ENCODE measurements at places on chromosomes 6 and 20.

- DNase-seq, result no peak
These were observed 13.4 kb upstream of the SERPINB1 start for GRCh38 chr6:2855061-2855519.

DNA sequence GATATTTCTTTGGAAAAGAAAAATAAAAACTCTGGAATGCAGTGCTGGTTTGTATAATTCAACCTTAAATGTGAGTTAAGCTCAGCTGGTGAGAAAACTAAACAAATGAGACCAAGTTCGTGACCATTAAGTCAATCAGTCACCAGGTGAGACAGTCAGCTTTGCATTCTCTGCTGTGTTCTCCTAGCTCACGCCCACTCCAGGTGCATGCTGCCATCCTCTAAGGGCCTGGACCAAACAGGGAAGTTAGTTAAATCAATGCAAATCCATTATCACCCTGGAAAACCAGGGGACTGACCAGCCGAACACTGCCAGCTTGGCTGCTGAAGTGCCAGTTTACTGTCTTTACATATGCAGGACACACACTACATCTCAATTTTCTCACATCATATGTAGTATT lies 7.2 kb downstream of the TPBG start:
- no peak for DNase-seq

DNA sequence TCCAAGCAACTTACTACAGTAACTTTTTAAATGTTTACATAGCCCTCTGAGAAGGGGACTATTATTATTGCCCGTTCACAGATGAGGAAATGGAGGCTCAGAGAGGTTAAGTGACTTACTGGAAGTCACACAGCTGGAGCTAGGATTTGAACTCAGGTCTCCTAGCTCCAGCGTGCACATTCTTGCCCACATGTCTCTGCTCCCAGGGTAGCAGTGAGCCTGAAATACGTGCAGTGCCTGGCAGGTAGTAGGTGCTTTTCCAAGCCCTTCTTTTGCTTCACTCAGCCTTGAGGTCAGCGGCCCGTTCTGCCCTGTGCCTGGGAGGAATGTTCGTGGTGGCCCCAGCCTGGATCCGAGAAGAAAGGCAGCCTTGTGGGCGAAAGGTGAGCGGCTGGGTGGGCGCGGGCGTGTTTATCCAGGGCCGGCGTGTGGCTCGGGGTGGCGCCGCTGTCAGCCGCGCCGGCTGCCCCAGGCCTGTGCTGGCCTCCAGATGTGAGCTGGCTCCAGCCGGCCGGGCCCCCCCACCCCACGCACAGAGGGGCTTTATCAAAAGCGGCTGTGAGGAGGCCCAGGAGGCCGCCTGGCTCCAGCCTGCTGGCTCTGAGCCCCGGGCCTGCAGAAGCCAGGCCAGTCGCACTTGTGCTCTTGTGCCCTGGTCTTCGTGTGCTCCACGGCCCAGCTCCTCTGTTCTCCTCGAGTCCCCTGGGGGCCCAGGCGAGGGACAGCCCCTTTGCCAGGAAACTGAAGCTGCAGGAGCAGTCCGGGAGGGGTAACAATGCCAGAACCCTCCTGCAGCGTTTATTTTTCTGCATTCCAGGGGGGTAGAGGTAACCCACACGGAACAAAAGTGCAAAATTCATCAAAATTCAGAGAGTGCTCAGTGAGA lies 58.1 kb downstream of the UBE2V1 start:
- no peak for DNase-seq

DNA sequence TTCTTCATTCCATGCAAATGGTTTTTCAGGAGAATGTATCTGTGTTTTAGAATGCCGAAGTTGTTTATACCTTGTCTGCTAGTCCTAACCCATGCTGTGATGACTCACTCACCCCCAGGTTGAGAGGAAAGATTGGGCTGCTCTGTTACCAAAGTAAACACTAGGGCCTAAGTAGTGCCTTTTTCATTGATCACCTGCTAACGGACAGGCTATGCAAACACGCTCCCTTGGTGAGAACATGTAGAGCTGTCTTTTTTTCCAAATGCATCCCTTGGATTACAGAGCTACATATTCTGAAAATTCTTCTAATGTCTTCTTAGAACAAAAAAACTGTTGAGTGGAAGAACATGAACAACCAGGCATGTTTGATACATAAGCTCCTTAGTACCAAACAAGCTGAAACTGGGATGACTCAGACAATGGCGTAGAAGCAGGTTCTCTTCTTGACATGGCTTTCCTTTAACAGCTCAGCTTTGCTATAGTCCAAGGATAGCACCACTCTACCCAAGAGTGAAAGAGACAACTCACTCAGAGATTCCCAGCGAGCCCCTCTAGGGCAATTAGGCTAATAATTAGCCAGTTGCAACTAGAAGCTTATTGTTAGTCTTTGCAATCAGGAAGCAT lies 20.5 kb downstream of the PERP start:
- no peak for DNase-seq

DNA sequence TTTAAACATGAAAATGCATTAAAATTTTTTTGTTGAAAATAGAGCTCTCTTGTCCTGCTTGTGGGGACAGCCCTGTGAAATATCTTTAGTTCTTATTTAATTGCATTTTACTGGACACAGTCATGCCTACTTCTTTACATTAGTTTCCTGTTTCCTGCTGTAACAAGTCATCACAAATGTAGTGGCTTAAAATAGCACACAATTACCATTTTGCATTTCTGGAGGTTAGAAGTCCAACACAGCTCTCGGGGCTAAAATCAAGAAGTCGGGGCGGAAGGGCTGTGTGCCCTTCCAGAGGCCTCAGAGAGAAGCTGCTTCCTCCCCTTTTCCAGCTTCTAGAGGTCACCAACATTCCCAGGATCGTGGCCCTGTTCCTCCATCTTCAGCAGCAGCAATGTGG lies 29.4 kb downstream of the PNLDC1 start:
- DNase-seq, result no peak

- DNase-seq, result no peak
These were observed 49.0 kb upstream of the TENT5A start for GRCh38 chr6:81801489-81801888.

GRCh38 chr6:18263418-18264218 lies 712 bp downstream of the DEK start:
- DNase-seq, result no peak

DNA sequence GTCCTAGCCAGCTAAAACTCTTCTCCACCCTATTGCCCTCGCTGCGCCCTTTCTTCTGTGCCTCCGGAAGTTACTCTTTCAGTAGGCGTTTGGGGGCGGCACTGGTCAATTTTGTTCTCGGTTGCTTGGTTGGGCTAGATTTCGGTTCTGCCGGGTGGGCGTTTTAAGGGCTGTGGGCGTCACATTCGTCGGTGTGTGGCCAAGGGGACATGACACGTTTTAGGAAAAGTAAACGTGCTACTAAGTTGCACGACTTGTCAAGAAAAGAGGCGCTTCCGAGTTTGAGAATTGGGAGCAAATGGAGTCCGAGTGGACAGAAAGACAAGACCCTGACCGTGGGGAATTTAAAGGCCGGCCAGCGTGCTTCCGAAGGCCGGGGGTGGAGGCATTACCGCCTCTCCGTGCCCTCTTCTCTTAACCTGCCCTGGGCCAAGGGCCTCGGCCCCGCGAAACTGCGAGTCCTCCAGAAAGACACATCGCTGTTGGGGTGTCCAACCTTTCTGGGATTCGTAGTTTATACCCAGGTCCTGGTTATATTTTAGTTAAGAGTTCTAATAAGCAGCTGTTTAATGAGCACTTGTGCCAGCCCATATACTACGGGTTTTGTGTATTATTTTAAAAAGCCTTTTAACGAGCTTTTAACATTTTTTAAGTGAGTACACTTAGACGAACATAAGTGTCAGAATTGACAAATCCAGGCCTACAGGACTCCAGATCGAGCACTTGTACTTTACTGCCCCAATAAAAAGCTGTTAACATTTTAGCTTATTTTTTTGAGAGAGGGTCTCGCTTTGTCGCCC lies 664 bp upstream of the BAG6 start:
- DNase-seq, result no peak

GRCh38 chr6:48628316-48628715 lies 517.3 kb upstream of the PTCHD4 start:
- DNase-seq, result no peak

GRCh38 chr6:69827276-69827893 lies 30.6 kb upstream of the LMBRD1 start:
- DNase-seq, result no peak

DNA sequence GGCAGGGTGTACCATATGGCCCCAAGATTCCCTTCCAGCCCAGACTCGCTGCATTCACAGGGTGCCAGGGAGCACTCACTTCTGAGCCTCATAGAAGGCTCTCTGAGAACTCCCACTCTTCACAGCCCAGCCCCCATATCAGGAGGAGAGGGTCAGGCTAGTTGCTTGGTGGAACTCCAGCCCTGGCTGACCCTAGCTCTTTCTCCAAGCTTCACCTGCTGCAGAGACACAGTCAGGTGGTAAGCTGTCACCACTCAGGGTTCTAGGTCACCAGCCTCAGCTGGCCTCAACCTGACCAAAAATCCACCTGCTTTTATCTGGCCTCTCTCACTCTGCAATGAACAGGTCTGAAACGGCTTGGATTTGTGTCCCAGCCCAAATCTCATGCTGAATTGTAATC lies 162.7 kb upstream of the MLN start:
- no peak for DNase-seq

DNA sequence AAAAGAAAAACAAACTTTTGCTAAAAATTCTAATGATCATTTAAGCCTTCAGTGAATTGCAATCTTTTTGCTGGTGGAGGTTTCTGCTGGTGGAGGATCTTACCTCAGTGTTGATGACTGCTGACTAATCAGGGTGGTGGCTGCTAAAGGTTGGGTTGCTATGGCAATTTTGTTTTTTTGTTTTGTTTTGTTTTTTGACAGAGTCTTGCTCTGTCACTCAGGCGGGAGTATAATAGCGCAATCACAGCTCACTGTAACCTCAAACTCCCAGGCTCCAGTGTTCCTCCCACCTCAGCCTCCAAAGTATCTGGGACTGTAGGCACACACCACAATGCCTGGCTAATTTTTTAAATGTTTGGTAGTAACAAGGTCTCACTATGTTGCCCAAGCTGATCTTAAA lies 94.7 kb downstream of the ANKRD6 start:
- no peak for DNase-seq

DNA sequence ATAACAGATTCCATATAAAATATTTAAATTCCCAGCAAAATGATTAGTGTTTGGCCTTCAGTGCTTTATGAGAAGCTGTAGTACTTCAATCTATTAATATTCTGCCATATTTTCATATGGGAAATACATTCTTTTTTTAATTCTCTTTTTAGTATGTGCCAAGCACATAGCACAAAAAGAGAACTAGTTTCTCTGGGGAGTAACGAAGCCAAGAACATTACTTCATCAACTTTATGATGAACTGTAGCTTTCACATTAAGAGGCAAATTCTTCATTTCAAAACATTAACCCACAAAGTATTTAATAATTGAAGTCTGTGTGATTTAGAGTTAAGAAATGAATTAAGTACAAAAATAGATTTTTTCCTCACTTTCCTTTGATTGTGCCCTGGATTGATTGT lies 281.0 kb upstream of the EYS start:
- DNase-seq, result no peak

- no peak for DNase-seq
These were observed 577.9 kb upstream of the FLRT3 start for GRCh38 chr20:14915356-14915755.

GRCh38 chr6:158660333-158660754 lies 10.5 kb downstream of the SYTL3 start:
- DNase-seq, result no peak

DNA sequence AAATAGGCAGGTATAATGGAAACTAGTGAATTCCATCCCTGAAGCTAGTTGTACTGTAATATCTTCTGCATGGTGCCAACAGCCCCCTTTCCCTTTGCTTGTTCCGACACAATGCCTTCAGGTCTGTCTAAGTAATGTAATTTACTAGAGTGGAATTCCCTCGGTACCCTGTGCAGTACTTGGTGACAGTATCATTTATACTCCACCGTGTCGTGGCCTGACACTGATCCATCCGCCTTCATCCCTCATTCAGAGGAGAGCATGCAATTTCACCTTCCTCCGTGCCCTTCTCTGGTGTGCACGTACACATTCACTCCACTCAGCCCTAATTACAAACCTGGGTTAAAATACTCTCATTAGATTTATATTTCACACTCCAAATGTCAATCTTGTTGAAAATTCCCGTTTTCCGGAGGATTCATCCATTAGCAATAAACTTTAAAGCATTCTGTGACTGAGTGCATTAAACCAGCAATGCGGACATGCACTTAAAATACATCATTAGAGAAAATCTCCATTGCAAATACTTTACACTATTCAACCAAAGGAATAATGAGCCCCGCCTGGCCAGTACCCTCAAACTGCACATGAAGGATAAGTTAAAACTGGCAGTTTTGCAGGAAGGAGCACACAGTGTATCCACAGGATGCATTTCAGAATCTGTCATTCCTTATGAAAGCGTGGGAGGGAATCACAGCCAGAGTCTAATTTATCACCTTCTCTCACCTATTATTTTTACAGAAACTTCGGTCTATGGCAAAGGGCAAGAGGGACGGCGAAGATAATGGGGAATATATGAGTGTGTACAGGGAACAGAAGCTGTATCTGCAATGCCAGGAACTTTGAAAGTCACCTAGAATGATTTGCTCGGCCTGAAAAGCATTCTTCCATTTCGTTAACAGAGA lies 182.5 kb downstream of the GJA10 start:
- DNase-seq, result no peak

DNA sequence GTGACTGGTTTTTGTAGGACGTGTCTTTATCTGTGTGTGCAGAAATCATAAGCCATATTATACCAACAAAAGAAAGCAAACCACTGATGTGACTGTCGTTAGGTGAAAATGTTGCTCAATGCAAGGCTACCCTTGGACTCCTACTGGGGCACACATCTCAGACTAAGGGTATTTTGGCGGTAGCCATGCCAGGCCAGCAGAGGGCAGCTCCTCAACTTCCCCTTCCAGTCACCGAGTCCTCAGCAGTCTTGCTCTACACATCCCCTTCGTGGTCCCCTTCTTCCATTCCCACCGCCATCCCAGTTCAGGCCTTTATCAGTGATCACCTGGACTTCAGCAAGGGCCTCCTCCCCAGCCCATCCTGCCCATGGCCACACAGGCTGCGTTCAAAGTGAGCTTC lies 113.7 kb upstream of the GGTLC1 start:
- no peak for DNase-seq

GRCh38 chr20:22807646-22808244 lies 223.4 kb upstream of the FOXA2 start:
- DNase-seq, result no peak

DNA sequence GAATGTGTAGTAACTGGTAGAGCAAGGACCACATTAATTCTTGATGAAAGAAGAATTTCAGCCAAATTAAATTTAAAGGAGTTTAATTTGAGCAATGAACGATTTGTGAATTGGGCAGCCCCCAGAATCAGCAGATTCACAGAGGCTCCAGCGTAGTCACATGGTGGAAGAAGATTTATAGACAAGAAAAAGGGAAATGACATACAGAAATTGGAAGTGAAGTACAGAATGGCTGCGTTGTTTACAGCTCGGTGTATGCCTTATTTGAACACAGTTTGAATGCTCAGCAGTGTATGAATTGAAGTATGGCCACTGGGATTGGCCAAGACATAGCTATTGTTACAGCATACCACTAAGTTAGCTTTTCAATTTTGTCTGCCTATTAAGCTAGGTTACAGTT lies 173.6 kb upstream of the ARG1 start:
- no peak for DNase-seq

- no peak for DNase-seq
These were observed 12.6 kb downstream of the DYNLT1 start for GRCh38 chr6:158631678-158632537.

- DNase-seq, result no peak
These were observed 352.4 kb downstream of the UTRN start for GRCh38 chr6:144637541-144637940.
